Stimulated activated naive CD4-positive, alpha-beta T cell treated with Interleukin-2 at 50 U/mL for 16 hours (primary cell): ENCODE measurements at places on chromosomes 4 and X.

GRCh38 chr4:69832326-69833030 is 27.5 kb downstream of the SULT1E1 start:
- DNase-seq: no peak

GRCh38 chrX:487836-488235 is 101.1 kb upstream of the PPP2R3B start:
- no peak for DNase-seq

DNA sequence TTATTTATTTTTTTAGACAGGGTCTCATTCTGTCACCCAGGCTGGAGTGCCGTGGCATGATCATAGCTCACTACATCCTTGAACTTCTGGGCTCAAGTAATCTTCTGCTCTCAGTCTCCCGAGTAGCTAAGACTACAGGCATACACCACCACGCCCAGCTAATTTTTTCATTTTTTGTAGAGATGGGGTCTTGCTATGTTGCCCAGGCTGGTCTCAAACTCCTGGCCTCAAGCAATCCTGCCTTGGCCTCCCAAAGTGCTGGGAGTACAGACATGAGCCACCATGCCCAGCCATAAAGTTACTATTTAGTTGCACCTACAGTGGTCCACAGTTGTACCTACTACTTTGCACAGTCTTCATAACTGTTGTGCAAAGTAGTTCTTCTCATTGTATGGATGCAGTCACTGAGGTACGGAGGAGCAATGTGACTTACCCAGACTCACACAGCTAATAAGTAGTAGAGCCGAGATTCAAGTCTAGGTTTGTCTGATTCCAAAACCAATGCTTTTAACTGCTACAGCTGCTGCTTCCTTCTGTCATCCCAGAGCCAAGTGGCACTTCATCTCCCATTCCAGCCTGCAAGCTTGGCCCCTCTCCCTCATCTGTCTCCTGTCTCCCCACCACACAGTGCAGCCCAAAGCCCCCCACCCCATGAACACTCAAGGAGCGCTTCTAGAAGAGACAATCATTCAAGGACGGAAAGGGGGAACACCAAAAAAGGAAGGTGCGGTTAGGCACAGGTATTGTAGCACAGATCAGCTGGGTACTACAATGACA is 24.0 kb upstream of the IQSEC2 start:
- DNase-seq: no peak

DNA sequence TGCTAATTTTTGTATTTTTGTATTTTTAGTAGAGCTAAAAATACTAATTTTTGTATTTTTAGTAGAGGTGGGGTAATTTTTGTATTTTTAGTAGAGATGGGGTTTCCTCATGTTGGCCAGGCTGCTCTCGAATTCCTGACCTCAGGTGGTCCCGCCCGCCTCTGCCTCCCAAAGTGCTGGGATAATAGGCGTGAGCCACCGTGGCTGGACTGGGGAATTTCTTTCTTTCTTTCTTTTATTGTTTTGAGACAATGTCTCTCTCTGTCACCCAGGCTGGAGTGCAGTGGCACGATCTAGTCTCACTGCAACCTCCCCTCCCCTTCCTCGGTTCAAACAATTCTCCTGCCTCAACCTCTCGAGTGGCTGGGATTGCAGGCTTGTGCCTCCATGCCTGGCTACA is 83.0 kb downstream of the FAM193A start:
- no peak for DNase-seq

DNA sequence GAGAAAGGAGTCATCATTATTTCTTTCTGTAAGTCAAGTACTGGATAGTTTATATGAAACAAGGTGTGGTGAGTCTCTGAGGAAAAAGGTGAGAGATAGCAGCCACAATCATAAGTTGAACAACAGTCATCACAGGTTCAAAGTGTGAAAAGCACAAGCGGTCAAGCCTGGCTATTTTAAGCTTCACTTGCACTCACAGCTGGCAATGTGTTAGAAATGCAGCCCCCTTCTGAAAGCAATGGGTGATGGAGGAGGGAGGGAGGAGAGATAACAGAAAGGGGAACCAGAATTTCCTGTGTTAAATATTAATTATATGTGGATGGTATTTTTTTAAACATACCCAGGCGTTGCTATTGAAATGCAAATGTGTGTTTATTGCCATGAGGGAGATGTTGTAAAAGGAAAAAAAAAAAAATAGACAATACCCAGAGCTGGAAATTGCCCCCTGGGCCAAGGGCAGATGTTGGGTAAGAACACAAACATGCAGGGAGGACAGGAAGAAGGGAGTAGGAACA is 26.9 kb upstream of the BMP3 start:
- no peak for DNase-seq

- no peak for DNase-seq
Measured at GRCh38 chr4:16066586-16067128, 17.2 kb downstream of the PROM1 start.

DNA sequence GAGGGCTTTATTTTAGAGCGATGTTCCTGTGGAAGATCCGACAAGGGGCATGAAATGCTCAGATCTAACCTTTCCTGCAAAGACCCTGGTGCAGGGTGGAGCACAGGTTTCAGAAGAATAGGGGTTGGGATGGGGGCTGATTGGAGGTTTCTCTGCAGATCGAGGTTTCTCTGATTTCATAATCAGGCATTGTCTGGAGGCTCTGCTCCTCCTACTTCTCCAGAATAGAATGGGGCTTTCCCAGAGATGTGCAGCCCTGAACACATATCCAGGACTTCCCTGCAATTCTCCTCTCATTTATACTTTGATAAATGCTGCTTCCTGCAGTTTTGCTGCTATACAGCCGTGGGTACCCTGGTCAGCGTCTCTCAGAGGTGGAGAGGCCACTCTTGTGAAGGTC is 397.6 kb upstream of the BOD1L1 start:
- no peak for DNase-seq

DNA sequence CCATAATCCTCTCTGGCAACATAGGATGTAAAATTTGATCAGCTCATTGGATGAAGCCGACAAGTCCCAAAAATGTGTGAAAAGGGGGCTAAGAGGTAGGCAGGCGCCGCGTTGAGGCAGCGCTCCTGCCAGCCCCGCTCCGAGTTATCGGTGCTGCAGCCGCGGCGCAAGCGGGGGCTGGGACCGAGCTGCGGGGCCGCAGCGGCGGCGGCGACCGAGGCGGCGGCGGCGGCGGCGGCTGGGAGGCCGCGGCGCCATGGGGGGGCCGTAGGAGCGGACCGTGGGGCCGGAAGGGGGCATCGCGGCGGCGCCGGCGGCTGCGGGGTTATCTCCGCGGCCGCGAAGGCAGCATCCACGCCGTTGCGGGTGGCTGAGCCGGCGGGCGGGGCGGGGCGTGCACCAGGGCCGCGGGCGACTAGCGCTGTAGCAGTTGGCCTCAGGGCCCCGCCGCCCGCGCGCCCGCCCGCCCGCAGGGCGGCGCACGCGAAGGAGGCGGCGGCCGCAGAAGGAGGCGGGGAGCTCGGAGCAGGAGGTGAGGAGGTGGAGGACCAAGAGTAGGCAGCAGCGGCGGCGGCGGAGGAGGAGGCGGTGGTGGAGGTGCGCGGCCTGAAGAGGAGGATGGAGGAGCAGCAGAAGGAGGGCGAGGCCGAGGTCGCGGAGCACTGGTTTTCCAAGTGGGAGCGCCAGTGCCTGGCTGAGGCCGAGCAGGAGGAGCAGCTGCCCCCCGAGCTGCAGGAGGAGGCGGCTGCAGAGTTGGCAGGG is 126.0 kb upstream of the CXorf66 start:
- DNase-seq: no peak

- no peak for DNase-seq
Measured at GRCh38 chr4:110128472-110128919, 69.9 kb downstream of the ELOVL6 start.

DNA sequence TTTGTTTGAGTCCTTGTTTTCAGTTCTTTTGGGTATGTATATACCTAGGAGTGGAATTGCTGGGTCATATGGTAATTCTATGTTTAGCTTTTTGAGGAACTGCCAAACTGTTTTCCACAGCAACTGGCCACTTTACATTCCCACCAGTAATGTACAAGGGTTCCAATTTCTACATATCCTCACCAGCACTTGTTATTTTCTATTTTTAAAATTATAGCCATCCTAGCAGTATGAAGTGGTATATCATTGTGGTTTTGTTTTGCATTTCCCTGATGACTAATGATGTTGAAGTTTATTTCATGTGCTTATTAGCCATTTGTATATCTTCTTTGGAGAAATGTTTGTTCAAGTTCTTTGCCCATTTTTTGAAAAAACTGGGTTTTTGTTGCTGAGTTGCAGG is 39.6 kb downstream of the TMEM164 start:
- no peak for DNase-seq
